Left renal cortex interstitium (tissue), 4 donors: ENCODE measurements at places on chromosomes 1 and 21. TPM values are rescaled to one million over a fixed set of nuclear protein-coding genes. Genes with fewer than 3 reads are reported as not detected.

The LCK gene
- polyA plus RNA-seq: 6.9 TPM

The OR2G2 gene
- polyA plus RNA-seq: not detected

The F5 gene
- polyA plus RNA-seq: 1.9 TPM

The OR2M5 gene
- not detected for polyA plus RNA-seq

The IL12RB2 gene
- polyA plus RNA-seq: 0.55 TPM

The LRP8 gene
- polyA plus RNA-seq: 3.4 TPM

The PER3 gene
- 11.5 TPM for polyA plus RNA-seq

The PIK3CD gene
- 7.6 TPM for polyA plus RNA-seq

The KCNJ9 gene
- polyA plus RNA-seq: 0.08 TPM

The KCNH1 gene
- 0.30 TPM for polyA plus RNA-seq

The SPSB1 gene
- 11.1 TPM for polyA plus RNA-seq

The TSPEAR gene
- polyA plus RNA-seq: 0.55 TPM

The CDC73 gene
- 47.3 TPM for polyA plus RNA-seq

The OR10J1 gene
- 0.05 TPM for polyA plus RNA-seq

The DIO1 gene
- 9.8 TPM for polyA plus RNA-seq

The TEX38 gene
- 0.22 TPM for polyA plus RNA-seq

The BATF3 gene
- polyA plus RNA-seq: 2.3 TPM

The CD1C gene
- polyA plus RNA-seq: 0.90 TPM

The TMEM222 gene
- polyA plus RNA-seq: 48.5 TPM

The AHCTF1 gene
- polyA plus RNA-seq: 60.1 TPM

The ETNK2 gene
- 22.2 TPM for polyA plus RNA-seq

The GJC2 gene
- 1.2 TPM for polyA plus RNA-seq

The CD1B gene
- not detected for polyA plus RNA-seq

The CCDC185 gene
- polyA plus RNA-seq: 0.08 TPM

The ETV3 gene
- 26.7 TPM for polyA plus RNA-seq

The EXOSC10 gene
- 107 TPM for polyA plus RNA-seq

The AMIGO1 gene
- polyA plus RNA-seq: 7.3 TPM

The PARS2 gene
- 8.9 TPM for polyA plus RNA-seq

The VASH2 gene
- polyA plus RNA-seq: 22.9 TPM

The CDCA8 gene
- polyA plus RNA-seq: 18.1 TPM

The GCSAML gene
- 0.17 TPM for polyA plus RNA-seq

The PGLYRP4 gene
- polyA plus RNA-seq: not detected

The TMED5 gene
- polyA plus RNA-seq: 100 TPM

The MYBPH gene
- 0.28 TPM for polyA plus RNA-seq

The ADAMTS5 gene
- 22.4 TPM for polyA plus RNA-seq

The SH2D2A gene
- 1.6 TPM for polyA plus RNA-seq

The CLCA2 gene
- not detected for polyA plus RNA-seq

The CCSAP gene
- 8.9 TPM for polyA plus RNA-seq

The FCGR3B gene
- not detected for polyA plus RNA-seq

The VWA5B1 gene
- polyA plus RNA-seq: 2.4 TPM

The DYRK1A gene
- 65.1 TPM for polyA plus RNA-seq

The TTC13 gene
- polyA plus RNA-seq: 16.5 TPM

The RIT1 gene
- polyA plus RNA-seq: 45.6 TPM

The FBLIM1 gene
- polyA plus RNA-seq: 46.1 TPM

The SPRR1A gene
- polyA plus RNA-seq: not detected

The C1orf94 gene
- not detected for polyA plus RNA-seq

The NBPF19 gene
- 16.3 TPM for polyA plus RNA-seq

The OR2W3 gene
- 0.32 TPM for polyA plus RNA-seq

The ZMYND12 gene
- polyA plus RNA-seq: 5.5 TPM

The OR2L13 gene
- polyA plus RNA-seq: 0.10 TPM

The ASAP3 gene
- 40.8 TPM for polyA plus RNA-seq

The SPRR2A gene
- not detected for polyA plus RNA-seq

The KRTAP20-4 gene
- polyA plus RNA-seq: not detected

The MSH4 gene
- 1.1 TPM for polyA plus RNA-seq

The OPRD1 gene
- 0.32 TPM for polyA plus RNA-seq

The WNT3A gene
- polyA plus RNA-seq: 0.12 TPM

The SRP9 gene
- 492 TPM for polyA plus RNA-seq

The KRTAP27-1 gene
- polyA plus RNA-seq: not detected

The HORMAD1 gene
- not detected for polyA plus RNA-seq
